ENCODE measurements at places on chromosomes 3 and 15.

GRCh38 chr3:182760576-182761164, 32.6 kb upstream of the ATP11B start:
- peak; percentile 26 for DNase-seq

DNA sequence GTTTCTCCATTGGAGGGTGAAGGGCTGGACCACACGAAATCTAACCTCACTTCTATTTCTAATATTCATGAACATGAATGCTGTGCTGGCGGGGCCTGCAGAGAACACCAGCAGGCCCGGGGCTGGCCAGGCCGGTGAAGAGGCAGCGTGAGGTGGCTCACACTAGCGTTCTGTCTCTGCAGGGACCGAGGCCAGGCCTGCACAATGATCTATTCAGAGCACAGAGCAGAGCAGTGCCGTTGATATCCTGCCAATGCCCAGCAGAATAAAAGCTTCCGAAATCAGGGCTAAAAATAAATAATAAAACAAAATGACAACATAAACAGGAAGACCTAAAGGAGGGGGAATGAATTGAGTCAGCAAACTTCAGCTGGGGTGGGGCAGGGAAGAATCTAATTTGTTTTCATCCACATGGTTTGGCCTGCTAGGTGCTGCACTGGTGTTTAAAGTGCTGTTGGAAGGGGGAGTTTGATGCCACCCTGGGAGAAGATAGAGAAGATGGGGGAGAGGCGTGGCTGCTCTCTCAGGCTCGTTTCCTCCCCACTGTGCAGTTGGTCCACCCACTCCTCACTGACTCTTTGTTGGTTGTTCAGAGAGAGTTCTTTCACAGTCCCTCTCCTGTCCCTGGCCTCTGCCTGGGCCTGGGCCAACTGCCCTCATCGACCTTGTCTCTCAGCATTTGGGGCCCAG, 837.1 kb downstream of the AGBL1 start:
- no peak for DNase-seq

GRCh38 chr15:39890621-39891020, 29.4 kb downstream of the GPR176 start:
- no peak for DNase-seq

DNA sequence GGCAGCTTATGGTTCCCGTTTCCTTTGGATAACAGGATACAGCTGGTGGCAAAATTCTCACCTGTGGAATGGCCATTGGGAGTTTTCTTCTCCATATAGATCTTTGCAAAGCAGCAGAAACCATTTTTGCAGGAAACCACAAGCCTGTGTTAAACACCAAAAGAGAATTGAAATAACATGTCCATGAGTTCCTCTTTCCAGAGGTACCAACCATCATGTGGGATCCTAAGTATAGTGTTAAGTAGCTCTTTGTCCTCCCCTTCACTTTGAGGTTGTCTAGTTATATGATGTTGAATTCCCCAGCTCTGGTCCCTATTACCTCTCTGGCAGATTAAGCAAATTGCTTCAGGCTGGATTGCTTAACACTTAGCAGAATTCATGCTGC, 94.9 kb downstream of the AKAP13 start:
- DNase-seq, result no peak

GRCh38 chr3:108590460-108590859, 938 bp downstream of the DZIP3 start:
- no peak for DNase-seq

- no peak for DNase-seq
These were observed 515.6 kb downstream of the SHQ1 start for GRCh38 chr3:72332689-72333088.

DNA sequence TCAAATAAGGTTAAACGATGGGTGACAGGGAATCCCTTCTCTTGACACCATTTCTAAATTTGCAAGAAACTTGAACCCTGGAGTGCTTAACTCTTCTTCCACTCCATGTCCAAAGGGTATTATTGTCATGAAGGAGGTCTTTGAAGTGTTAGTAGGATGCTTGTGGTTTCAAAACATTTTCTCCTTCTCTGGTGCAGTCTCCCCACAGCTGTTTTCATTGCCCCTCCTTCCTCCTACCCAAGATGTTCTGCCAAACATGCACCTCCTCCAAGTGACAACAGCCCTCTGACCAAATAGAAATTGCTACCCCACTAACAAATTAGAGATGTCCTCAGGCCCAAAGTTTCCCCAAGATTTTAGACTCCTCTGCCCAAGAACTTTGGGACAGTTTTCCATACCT, 151.4 kb downstream of the POLR2M start:
- no peak for DNase-seq

GRCh38 chr3:149003653-149004305, 12.4 kb downstream of the GYG1 start:
- DNase-seq, result no peak

DNA sequence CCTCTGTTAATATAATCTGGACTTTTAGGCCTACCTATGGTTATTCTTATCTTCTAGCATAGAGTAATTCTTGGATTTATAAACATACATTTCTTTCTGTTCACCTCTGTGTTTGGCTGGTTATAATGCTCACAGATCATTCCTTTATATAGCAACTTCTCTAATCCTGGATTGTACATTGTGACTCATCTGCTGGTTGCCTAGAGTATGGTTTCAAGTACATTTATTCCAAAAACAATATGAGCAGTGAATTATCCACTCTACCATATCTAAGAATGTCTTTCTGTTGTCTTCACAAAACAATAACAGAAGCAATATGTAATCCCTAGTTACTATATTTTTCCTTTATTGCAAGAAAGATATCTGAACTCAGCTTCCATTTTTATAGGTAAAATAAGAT, 35.3 kb downstream of the FSIP1 start:
- DNase-seq, result peak; percentile 71

DNA sequence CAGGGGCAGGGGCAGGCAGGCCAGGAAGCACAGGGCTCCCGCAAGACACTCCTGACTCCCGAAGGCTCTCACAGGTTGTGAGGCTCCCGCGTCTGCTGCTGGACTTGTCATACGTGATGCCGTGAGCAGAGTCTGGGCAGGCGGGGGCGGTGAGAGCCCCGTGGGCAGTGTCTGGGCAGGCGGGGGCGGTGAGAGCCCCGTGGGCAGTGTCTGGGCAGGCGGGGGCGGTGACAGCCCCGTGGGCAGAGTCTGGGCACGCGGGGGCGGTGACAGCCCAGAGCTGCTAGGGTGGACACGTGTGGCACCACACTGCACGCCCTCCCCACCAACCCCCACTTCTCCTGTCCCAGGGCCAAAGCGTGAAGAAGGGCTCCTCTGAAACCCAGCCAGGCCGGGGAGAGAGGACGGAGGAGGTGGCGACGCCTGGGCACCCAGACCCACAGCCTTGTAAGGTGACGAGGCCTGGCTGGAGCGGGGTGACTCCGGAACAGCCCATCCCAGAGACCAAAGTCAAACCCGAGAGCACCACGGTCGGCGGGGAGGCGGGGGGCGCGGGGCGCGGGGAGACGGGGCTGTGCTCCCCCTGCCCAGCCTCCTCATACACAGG, 35.0 kb downstream of the TNK2 start:
- DNase-seq, result no peak

DNA sequence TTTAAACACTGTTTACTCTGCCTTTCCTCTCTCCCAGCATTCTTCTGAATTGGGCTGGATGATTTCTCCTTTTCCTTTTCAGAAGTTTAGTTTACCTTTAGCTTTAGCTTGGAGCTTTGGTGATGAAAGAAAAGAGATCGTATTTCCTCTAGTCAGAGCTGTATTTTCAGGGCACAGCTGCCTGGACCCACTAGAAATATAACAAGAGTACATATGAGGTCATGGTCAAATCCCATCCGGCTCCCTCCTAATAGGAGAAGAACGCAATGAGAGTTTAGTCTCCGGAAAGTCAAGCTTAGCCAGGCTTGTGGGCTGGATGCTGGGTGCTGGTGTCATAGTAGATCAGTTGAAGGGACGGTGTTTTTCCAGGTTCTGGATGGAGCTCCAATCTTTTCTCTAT, 177.1 kb upstream of the PFN2 start:
- peak; percentile 49 for DNase-seq

GRCh38 chr3:52842424-52842823, 7.6 kb upstream of the MUSTN1 start:
- no peak for DNase-seq

DNA sequence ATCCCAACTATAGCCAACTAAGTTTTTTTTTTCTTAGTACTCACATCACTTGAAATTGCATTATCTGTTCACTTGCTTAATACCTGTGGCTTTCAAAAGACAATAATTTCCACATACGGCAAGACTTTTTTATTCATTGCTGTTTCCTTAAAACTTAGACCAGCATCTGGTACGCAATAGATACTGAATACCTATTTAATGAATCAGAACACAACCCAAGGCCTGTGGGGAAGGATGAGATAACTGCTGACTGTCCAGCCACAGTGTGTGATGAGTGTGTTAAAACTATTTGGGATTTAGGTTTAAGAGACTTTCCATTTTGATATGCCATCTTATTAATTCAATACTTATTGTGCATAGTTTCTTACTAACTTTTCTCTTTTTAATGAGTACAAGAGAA, 988.7 kb downstream of the NTRK3 start:
- DNase-seq, result peak; percentile 94

DNA sequence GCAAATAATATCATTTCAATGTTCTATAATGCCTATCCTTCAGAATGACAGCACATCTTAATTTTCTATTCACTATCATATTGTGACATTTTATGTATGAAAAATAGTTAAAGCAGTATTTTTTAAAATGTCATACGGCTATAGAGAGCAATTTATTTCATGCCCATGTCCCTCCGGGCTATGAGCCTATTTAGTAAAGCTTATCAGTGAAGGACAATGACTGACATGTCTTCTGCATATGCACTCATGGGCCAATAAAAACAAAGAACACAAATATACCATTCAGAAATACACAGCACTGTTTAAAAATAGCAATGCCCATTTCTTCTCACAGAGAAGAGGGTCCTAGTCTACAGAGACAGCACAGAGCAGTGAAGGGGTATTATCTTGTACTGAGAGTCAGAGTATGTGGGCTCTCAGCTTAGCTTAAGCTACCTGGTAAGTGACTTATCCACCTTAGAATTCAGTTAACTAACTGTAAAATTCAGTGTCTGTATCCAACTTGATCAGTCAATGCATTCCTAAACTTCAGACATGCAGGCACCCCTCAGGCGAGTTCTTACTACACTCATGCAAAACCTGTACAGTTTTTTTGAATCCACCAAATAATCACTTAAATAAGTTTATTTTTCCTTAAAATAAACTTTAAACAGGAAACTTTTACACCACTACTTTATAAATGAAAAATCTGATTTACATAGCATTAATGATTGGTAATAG, 9.0 kb downstream of the GOLIM4 start:
- no peak for DNase-seq

DNA sequence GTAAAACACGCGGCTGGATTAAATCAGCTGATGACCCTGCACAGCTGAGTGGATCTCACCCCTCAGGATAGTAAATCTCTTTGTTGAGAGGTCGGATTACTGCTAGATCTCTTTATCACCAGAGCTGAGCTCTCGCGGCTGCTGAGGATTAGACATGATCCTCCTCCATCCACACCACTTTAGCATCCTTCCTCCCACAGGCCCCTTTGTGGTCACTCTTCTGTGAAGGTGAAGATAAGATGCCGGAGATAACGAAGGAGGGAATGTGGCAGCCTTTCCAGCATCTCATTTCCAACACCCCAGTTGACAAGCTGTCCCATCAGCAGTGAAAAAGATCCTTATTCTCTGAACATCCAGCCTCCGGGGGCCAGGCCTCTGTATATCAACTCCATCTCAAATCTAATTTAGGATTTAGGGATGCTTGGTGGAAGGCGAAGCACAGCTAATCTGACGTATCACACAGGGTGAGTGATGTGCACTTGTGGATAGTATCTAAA, 47.5 kb upstream of the SELENOK start:
- DNase-seq, result no peak

DNA sequence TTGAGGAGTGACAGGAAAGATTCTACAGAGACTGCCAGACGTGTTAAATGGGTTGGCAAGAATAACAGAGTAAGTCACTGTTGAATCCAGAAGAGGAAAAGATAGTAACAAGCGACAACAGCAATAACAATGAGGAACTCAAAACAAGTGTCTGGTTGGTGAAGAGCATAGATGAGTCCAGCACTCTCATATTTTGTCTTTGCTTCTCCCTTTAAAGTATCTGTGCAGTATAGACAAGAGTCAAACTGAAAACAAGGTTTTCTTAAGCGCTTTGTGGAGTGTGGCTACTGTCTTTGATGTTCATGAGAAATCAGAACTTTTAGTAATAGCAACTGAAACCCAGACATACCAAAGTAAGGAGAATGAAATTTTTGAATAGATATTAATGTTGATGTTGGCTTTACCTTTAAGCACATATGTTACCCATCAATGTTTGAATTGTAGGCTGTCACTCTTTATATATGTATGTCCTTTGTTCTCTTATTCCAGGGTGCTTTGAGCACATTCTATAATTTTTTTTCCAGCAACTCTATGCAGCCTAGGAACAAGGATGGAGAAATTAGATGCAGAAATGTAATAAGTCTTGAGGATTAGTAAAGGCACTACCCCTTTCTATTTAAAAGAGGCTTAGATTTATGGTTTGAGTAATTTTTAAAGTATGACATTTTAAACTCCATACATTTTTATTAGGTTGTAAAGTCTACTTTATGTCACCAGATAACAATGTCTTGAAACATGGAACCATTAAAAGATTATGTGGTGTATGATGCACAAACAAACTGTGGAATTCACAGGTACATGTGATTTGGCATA, 185.5 kb downstream of the NFKBIZ start:
- DNase-seq, result no peak

- DNase-seq, result no peak
These were observed 100.9 kb upstream of the HACD2 start for GRCh38 chr3:123685780-123686179.

- peak; percentile 6 for DNase-seq
These were observed 94.3 kb downstream of the OXNAD1 start for GRCh38 chr3:16359331-16359730.

DNA sequence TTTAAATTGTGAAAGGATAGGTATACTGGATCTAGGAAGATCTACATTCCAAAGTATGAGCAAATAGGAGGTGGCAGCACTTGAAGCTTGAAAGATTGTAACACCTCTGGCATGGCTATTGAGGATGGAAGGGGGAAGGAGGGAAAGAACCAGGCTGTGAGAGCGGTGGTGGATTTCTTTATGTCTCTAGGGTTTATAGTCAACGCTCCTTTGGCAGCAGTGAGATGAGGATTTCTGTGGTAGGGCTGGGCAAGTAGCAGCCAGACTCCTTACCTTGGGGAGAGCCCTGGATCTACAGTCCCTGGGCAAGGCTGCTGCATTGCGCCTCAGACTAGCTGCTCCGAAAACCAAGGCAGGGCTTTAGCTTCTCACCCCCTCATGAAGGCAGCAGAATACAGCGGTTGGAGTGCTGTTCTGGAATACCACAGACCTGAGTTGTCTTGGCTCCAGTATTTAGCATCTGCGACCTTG, 53.2 kb downstream of the MEF2A start:
- peak; percentile 23 for DNase-seq
